ENCODE measurements at places on chromosomes 2 and 18. TPM values are rescaled to one million over a fixed set of nuclear protein-coding genes. Genes with fewer than 3 reads are reported as not detected.

The FBXO15 gene
- total RNA-seq = 0.47 TPM

The CFAP65 gene
- not detected for total RNA-seq

The EMILIN1 gene
- total RNA-seq = 41.1 TPM

The CRYGD gene
- not detected for total RNA-seq

The CFAP53 gene
- 0.35 TPM for total RNA-seq

The WNT10A gene
- not detected for total RNA-seq

GRCh38 chr2:66538291-66538690, 103.4 kb downstream of the MEIS1 start:
- DNase-seq = no peak

DNA sequence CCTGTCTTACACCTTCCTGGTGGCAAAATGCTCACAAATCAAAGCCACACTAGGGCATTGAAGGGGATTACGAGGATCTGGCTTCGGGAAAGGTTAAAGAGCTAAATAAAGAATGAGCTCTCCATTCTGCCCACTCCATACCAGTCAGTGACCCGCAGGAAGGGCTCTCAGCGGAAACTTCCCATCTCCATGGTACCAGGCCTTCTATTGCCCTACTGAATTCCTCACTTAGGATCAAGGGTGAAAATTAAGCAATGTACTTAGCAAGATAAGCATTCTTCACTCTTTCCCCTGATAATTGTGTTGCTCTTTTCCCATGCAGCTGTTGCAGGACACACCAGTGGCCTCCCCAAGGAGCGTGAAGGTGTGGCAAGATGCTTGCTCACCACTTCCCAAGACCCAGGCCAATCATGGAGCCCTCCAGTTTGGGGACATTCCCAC, 75.6 kb upstream of the TTC39C start:
- DNase-seq = no peak

DNA sequence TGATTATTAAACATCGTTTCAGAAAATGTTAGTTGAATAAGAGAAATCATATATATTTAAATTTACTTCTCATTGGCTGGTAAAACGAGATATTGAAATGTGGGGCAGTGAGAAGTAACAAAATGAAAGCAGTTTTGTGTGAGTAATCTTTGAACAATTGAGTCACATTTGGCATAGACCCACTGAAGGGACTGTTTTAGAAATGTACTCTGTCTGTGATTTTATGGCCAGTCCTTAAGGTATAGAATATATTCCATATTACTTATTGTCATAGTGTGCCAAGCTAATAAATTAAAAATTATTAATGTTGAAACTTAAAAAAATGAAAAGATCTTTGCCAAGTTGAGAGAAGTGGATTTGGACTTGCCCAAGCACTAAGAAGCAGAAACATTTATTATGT, 222.4 kb upstream of the COL3A1 start:
- no peak for DNase-seq

DNA sequence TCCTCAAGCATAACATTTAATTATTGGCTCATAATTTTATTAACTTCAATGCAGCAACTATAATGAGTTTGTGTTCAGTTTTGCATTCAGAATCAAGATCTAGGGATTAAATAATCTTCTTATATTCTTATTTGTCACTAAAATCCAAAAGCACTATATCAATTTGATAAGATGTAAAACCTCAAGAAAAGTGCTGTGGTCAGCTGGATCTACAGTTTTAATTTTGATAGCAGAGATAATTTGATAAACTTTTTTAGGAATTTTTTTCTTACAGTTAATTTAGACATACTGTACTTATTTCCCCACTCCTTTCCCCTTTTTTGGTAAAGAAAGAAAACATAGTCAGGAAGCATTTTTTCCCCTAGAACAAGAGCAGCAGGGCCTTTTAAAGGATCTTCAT, 146.4 kb downstream of the GRB14 start:
- DNase-seq = no peak

DNA sequence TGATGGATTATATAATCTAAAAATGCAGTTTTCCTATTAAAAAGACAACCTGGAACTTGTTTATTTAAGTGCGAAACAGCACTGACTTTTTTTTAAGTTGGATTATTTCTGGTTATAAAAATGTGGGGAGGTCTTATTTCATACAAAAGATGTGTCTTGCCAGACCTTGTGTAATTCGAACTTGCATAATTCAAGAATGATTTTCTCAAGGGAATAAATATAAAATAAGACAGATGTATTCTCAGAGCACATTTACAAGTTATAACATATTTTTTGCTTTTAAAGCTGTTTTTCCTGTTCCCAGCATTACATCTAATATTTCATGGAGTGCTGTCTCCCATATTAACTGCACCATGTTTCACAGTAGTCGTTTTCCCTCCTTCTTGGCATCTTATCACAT, 263.1 kb downstream of the CDH20 start:
- no peak for DNase-seq

GRCh38 chr2:149038442-149039212, at the start of gene LYPD6B:
LYPD6B (plus strand) TSS chr2:149038699; CDS start chr2:149130949, 92,250 bp downstream.
- DNase-seq = no peak

- no peak for DNase-seq
These were observed 64.1 kb downstream of the ATAD2B start for GRCh38 chr2:23862716-23863426.

GRCh38 chr2:70686577-70687460, 81.2 kb downstream of the ADD2 start:
- peak; percentile 32 for DNase-seq

DNA sequence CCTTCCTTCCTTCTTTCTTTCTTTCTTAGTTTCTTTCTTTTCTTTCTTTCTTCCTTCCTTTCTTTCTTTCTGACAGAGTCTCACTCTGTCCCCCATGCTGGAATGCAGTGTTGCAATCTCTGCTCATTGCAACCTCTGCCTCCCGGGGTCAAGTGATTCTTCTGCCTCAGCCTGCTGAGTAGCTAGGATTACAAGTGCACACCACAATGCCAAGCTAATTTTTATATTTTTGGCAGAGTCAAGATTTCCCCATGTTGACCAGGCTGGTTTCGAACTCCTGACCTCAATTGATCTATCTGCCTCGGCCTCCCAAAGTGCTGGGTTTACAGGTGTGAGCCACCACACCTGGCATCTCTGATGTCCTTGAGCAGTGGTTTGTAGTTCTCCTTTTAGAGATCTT, 48.5 kb downstream of the IL1R2 start:
- DNase-seq = no peak

- no peak for DNase-seq
These were observed 96.1 kb downstream of the UGGT1 start for GRCh38 chr2:128187032-128187654.

DNA sequence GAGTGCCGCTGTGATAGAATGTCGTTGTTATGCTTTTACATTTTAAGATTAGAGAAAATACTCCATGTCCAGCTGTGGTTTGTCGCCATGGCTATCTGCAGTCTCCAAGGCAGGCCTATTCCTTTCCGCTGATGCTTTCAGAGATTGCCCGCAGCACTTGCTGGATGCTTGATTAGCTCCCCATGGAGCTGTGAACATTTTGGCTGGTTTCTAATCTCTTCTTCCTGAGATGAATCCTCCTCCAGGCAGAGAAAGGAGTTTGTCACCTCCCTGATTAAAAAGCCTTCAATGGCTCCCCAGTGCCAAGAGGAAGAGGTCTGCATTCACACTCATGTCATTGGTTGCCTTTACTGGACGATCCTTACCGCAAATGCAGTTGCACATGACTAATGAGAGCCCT, 32.6 kb upstream of the LPIN1 start:
- no peak for DNase-seq

- peak; percentile 83 for DNase-seq
These were observed 27.6 kb downstream of the MRPL33 start for GRCh38 chr2:27798948-27799645.

DNA sequence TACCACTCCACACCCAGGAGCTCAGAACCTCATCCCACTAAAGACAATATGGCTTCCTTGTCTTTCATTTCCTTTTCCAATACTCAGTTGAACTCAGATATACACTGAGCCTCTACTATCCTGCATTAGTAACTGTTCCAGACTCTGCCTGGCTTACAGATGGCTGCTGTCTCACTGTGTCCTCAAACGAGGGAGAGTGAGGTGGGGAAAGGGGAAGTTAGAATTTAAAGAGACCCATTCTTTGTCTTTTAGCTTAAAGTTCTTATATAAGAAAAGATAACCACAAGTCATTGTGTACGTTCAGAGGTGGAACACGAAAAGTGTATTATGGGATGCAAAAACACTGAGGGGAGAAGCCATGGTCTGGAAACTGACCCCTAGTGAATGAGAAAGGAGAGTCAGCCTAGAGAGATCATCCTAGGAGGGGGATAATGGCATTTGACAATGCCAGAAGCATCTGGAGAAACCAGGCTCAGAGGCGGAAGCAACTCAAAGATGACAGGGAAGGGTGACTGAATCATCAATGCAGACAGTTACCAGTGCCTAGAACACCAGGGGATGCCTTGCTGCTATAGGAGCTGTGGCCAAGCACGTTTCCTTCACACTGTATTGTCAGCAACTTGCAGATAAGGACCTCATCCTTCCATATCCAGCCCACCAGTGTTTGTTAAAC, 170.7 kb downstream of the CYRIA start:
- DNase-seq = no peak

GRCh38 chr2:239122421-239123110, 274.7 kb downstream of the TWIST2 start:
- no peak for DNase-seq

DNA sequence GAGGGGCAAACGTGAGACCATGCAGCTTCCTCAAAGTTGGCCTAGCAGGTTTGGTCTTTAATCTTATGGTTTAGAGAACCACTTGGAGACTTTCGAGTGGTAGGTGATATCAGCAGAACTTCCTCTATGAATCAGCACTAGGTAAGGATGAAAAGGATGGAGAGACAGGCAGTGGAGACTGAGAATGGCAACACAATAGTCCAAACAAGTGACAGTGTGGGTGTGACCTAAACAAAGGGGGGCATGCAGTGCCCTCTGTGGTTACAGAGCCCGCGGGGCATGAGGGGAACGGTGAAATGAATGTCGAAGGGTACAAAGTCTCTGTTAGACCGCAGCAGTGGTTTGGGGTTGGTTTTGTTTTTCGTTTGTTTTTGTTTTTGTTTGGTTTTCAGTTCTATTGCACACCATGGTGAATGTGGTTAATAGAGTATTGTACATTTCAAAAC, 143.9 kb downstream of the L3MBTL4 start:
- no peak for DNase-seq

- DNase-seq = no peak
These were observed 816 bp downstream of the SCTR start for GRCh38 chr2:119523383-119523951.

All from left cardiac atrium (tissue), 4 donors.